Activated T-helper 1 cell treated with anti-CD3 and anti-CD28 coated beads, Interleukin-12 subunit alpha, Interleukin-12 subunit beta, Interleukin-2, Interleukin-4 antibody, amounts not matched to agents 30 ng/mL and 10 ng/mL and 1 ng/mL, durations not matched to agents 14 hours and 24 hours and 36 hours (primary cell): ENCODE measurements at places on chromosomes 5 and 9. TPM values are rescaled to one million over a fixed set of nuclear protein-coding genes. Genes with fewer than 3 reads are reported as not detected.

LCP2 gene
- total RNA-seq, result 350 and 351 TPM in 2 replicates

IFNA21 gene
- total RNA-seq, result not detected in 2 replicates

FOCAD gene
- 31.2 and 33.7 TPM in 2 replicates for total RNA-seq

DNA sequence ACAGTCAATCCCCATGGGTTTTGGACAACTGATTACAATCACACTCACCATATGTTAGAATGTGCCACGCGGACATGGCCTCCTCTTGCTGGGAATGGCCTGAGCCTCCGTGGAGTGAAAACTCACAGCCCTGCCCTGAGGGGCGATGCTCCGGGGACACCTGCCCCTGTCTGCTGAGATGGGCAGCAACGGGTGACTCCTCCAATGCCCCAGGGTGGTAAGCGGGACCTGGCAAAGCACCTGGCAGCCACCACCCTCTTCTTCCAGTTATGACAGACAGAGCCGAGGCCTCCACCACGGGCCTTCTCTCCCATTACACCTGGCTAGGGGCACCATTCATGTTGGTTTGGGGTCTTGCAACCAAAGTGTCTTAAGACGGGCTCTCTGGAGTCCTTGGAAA lies 94.9 kb upstream of the COL5A1 start:
- H3K27ac ChIP-seq, result no peak overlapping the region
- H3K4me1 ChIP-seq, result no peaks in the 10 kb centered on the region
- no peak for DNase-seq
- no peaks in the 10 kb centered on the region for H3K27me3 ChIP-seq
- H3K4me3 ChIP-seq, result no peak overlapping the region

DNA sequence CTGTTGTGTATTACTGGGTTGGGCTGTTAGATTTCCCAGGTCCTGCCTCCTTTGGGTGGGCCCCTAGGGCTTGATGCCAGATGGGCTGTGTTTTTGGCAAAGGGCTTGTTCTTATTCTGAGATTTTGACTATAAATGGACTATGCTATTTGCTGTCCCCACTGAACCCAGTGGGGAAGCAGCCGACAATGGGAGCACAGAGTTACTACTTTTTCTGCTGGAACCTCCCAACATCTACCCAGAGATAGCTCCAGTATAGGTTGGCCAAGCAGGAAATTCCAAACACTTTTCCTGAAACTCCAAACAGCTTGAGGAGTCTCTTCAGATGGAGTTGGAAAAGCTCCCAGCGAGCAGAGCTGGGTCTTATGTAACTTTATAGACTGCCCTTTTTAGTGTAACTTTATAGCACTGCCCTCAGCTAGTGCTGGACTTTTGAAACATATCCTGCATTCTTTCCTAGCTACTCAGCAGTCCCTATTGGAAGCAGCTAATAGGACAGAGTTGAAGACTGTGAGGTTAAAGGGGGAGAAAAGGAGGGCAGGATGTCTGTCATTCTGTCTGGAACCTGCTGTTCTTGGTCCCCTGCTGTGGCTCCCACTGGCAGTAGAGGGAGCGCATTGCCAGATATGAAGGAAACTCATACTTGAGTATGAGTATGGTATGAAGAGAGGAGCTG lies 21.0 kb downstream of the RUSC2 start:
- no peak for DNase-seq
- H3K4me1 ChIP-seq, result peaks cover 5% of the 10 kb centered on the region

SV2C gene
- total RNA-seq, result 0.05 TPM in 1 of 2 replicates, not detected in the other

- H3K27ac ChIP-seq, result no peak overlapping the region
- DNase-seq, result no peak
- H3K36me3 ChIP-seq, result no peaks in the 10 kb centered on the region
These were observed 47.2 kb downstream of the COL5A1 start for GRCh38 chr9:134688661-134689320.

CNTRL gene
- 69.9 and 74.2 TPM in 2 replicates for total RNA-seq

- no peaks in the 10 kb centered on the region for H3K36me3 ChIP-seq
- peaks cover 7% of the 10 kb centered on the region for H3K27me3 ChIP-seq
- no peak overlapping the region for H3K4me3 ChIP-seq
- no peak overlapping the region for H3K27ac ChIP-seq
- peaks cover 11% of the 10 kb centered on the region for H3K4me1 ChIP-seq
These were observed 170.4 kb downstream of the EFNA5 start for GRCh38 chr5:107500347-107500746.

SNX24 gene
- 1.2 and 1.6 TPM in 2 replicates for total RNA-seq
